ENCODE measurements at places on chromosomes 7 and 10. TPM values are rescaled to one million over a fixed set of nuclear protein-coding genes. Genes with fewer than 3 reads are reported as not detected.

GRCh38 chr10:71765176-71765904, 8.0 kb downstream of the VSIR start:
- no peak for DNase-seq

GRCh38 chr10:96588616-96589419, 2.0 kb upstream of the TM9SF3 start:
- no peak for DNase-seq

DNA sequence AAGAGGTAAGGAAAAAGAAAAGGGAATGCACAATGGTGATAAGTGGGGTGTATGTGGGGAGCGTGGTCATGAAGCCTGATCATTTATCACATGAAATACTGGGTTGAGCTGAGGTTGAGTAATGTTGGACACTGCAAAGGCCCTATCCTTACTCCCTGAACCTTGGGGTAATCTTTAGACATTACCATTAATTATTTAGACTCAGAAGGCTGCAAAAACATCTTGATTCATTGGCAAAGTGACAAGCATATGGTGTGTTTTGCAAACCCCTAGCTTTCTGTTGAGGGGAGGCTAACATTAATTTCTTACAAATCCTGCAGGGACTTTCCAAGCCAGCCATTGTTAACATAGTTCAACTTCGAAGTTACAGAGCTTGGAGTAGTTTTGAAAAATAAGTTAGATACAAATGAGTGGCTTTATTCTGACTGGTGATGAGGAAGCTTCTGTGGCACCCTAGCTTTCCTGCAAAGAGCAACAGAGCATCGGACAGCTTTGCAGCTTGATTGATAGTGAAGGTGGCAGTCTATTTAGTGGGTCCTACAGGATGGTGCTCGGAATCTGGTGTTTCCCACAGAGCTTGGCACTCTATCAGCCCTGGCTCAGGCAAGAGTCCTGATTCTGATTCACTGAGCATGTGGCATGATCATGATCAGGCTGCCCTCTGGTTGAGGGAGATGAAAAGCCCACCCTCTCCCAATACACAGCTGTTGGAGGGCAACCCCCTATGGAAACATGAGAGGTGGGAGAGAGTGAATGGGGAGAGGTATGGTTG, 153.7 kb upstream of the NPVF start:
- DNase-seq, result no peak

DNA sequence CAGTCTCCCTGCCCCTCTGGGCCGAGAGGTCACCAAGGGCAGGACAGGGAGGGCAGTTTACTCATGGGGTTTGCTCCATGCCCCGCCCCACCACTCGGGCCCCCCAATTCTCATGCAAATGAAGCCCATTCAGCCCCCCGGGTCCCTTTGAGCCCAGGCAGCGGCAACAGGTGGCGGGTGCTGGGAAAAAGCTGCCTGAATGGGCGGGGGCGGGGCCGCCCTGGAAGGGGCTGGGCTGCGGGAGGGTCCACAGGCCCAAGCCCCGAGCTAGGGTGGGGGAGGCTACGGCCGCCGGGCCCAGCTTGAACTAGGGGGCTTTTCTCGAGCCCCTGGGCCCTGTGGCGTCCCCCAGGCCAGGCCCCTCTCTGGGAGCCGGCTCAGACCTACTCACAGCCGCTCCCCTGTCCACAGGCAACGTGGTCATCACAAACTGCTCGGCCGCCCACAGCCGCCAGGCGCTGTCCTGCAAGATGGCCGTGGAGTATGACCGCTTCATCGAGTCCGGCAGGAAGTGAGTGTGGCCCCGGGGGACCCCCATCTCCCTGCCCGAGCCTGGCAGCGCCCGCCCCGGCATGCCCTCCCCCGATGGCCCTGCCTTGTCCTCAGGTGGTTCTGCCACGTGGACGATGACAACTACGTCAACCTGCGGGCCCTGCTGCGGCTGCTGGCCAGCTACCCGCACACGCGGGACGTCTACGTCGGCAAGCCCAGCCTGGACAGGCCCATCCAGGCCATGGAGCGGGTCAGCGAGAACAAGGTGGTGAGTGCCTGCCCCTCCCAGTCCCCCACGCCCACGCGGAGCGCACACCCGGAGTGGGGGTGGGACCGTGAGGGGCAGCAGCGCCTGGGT, 5.5 kb downstream of the LFNG start:
- DNase-seq, result no peak

PNLIPRP1 gene
- polyA plus RNA-seq, result not detected

MACROH2A2 gene
- 20.5 TPM for polyA plus RNA-seq

EN2 gene
- 1.0 TPM for polyA plus RNA-seq
